Spinal cord (tissue), 10 donors: ENCODE measurements at places on chromosomes 7 and 10.
A peak's percentile ranks its signal among the peaks of the same experiment; 100 is the strongest.

GRCh38 chr7:30212701-30213111 lies 71.7 kb upstream of the ZNRF2 start:
- no peak for DNase-seq

DNA sequence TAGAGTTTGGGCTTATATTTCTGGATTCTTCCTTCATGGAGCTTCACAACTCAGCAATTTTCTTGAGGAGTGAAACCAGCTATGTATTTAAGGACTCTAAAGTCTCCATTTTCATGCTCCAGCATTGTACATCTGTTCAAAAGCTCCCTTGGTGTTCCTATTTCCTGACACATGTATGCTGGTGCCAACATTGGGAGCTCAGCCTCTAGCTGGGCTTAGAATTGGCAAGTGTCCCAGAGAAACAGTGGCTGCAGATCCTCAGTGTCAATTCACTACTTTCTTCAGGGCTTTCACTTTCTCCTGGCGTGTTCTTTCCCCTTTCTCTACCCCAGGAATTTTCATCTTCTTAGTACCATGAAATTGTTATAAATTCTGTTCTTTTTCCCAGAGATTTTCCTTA lies 103.1 kb downstream of the ZNF467 start:
- peak; percentile 24 for DNase-seq

DNA sequence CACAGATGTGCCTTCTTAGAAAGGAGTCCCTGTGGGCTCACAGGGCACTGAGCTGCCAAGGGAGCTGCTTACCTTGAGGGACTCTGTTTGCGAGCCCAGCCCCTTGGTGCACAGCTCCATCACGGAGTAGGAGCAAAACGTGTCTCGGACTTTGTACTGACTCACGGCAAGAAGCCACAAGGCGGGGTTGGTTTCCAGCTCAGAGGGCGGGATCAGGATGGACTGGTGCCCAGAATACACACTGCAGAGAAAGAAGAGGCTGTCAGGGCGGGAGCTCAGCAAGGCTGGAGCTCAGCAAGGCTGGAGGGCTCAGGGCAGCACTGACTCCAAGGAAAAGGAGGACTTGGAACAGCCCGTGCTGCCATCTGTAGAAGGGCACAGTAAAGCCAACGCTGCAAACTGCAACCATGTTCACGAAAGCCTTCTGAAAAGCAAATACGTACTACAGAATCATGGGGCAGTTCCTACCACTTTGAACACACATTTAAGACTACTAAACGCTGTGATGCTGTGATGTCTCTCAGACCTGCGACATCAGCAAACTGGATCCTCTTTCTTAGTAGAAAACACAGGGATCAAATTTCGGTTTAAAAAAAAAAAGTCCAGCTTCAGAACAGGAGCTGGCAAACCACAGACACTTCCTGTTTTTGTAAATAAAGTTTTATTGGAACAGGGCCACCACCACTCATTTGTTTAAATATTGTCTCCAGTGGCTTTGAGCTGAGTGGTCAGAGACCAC lies 194.3 kb downstream of the ZMYND11 start:
- peak; percentile 66 for DNase-seq

DNA sequence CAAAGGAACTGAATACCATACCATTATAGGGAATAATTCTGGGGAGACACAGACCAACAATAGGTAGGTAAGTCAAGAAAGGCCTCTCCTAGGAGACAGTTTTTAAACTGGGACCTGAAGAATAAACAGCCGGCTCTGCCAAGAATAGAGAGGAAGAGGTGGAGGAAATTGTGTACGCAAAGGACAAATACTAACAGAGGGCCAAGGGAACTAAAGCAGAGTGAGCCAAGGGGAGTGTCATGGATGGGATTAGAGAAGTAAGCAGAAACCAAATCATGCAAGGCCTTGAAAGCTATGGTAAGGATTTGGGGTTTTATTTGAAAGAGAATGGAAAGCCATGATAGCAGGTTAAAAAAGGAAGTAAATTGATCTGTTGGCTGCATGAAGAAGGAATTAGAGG lies 18.1 kb upstream of the ITGB8 start:
- no peak for DNase-seq

- peak; percentile 39 for DNase-seq
These were observed 220.1 kb downstream of the PPP1R3A start for GRCh38 chr7:113698556-113699220.
